ENCODE measurements at places on chromosomes 6 and 20. TPM values are rescaled to one million over a fixed set of nuclear protein-coding genes. Genes with fewer than 3 reads are reported as not detected.

The ATP6V1G2 gene
- polyA plus RNA-seq, result 1.4 TPM

DNA sequence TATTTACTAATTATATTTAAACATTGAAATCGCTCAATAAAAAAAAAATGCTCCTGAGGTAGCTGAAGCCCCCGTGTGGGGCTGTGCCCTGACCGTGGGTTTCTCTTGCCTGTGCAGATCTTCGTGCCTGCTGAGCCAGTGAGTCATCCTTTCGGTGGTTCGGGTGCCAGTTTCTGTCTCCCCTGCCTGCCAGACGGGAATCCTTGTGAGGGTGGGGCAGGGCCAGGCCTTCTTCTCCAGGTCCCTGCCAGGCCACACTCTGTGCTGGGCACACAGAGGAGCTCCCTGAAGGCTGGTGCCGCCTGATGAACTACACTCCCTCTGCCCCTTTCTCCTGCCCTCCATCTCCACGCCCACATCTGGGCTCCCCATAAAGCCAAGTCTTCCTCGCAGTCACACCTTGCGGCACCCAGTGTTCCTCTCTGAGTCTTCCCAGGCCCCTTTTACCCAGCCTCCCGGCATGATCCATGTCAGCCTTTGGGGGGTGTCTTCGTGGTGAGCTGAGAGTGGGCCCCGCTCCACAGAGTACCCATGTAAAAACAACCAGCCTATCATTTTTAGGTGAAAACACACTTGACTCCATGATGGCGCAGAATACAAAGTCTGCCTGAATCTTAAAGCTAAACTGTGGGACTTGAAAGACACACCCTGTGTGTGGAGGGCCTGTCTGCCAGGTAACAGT is 19.3 kb downstream of the FGD2 start:
- no peaks in the 10 kb centered on the region for H3K27me3 ChIP-seq
- no peaks in the 10 kb centered on the region for H3K36me3 ChIP-seq
- H3K27ac ChIP-seq, result no peak overlapping the region
- no peak overlapping the region for H3K4me3 ChIP-seq

The ZNF217 gene
- polyA plus RNA-seq, result 24.0 TPM

GRCh38 chr6:148222846-148223245 is 119.8 kb upstream of the SASH1 start:
- no peaks in the 10 kb centered on the region for H3K36me3 ChIP-seq
- no peak overlapping the region for H3K27ac ChIP-seq
- no peaks in the 10 kb centered on the region for H3K27me3 ChIP-seq
- H3K4me3 ChIP-seq, result no peak overlapping the region
- no peak for DNase-seq
- H3K4me1 ChIP-seq, result no peaks in the 10 kb centered on the region

The DPPA5 gene
- not detected for polyA plus RNA-seq

DNA sequence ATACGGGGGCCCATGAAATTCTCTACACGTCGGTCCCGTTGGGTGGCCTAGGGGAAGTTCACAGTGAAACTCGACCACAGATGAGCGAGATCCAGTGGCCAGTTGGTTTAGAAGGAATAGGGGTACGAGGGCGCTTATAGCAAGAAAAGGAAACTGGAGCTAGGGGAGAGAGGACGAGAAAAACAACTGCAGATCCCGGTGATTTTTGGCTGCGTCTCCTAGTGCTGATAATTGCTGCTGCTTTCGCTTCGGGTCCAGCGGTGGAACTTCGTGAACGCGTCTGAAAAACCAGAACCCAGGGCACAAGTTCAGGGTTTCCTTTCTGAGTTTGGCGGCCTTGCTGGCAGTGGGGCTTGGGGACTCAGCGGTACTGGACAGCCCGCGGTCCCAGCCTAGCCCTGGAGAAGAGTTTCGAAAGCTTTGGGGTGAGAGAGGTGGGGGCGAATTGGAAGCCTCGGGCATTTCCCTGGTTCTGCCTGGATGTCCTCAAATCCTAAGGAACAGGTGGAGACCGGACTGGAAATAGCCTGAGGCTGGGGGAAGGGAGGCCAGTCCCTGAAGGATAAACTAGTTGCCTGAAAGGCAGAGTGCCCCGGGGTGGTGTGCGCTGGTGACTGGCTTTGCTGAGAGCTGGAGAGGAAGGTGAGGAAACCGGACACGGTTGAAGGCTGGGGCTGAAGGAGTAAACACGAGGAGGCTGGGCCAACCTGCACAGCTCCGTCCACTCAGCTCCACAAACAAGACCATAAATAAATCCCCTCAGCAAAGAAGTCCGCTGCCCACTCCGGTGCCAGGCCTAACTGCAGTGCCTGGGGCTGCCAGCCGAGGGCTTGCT is 793 bp downstream of the GMPR start:
- no peak for DNase-seq
- peak overlapping the region; percentile 73 for H3K4me3 ChIP-seq
- H3K4me1 ChIP-seq, result peaks cover 25% of the 10 kb centered on the region
- no peaks in the 10 kb centered on the region for H3K36me3 ChIP-seq
- H3K27me3 ChIP-seq, result no peaks in the 10 kb centered on the region

DNA sequence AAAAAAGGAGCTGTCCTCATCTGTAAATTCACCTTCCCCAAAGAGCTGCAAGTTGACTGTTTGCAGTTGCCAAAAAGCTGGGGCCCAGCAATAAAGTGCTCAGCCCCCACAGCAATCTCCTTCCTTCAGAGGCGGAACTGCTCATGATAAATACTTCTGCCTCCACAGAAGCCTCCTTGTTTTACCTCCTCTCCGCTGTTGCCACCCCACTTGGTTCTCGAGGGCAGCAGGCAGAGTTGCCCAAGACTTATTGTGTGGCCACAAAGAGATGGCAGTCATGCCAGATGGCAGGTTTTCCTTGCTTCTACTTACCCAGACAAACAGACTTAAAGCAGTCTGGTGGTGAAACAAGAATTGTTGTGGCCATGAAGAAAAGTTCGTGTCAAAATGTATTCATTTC is 66.3 kb downstream of the SLX4IP start:
- peaks cover 20% of the 10 kb centered on the region for H3K4me1 ChIP-seq
- H3K27ac ChIP-seq, result peak overlapping the region; percentile 39
- no peaks in the 10 kb centered on the region for H3K27me3 ChIP-seq
- H3K36me3 ChIP-seq, result no peaks in the 10 kb centered on the region
- DNase-seq, result peak; percentile 5

GRCh38 chr6:6220718-6221117 is 99.7 kb downstream of the F13A1 start:
- no peaks in the 10 kb centered on the region for H3K36me3 ChIP-seq
- no peaks in the 10 kb centered on the region for H3K27me3 ChIP-seq
- no peak overlapping the region for H3K4me3 ChIP-seq
- H3K27ac ChIP-seq, result no peak overlapping the region
- DNase-seq, result no peak

The VSX1 gene
- polyA plus RNA-seq, result not detected

The TFAP2D gene
- polyA plus RNA-seq, result 0.16 TPM

- no peak overlapping the region for H3K4me3 ChIP-seq
- no peak overlapping the region for H3K27ac ChIP-seq
- H3K36me3 ChIP-seq, result no peaks in the 10 kb centered on the region
- no peaks in the 10 kb centered on the region for H3K27me3 ChIP-seq
- H3K4me1 ChIP-seq, result no peaks in the 10 kb centered on the region
Measured at GRCh38 chr6:101554231-101554630, 160.7 kb downstream of the GRIK2 start.

- H3K27ac ChIP-seq, result no peak overlapping the region
- H3K36me3 ChIP-seq, result no peaks in the 10 kb centered on the region
- no peak overlapping the region for H3K4me3 ChIP-seq
- no peaks in the 10 kb centered on the region for H3K27me3 ChIP-seq
Measured at GRCh38 chr20:63167026-63167917, 48.7 kb downstream of the YTHDF1 start.

- H3K27me3 ChIP-seq, result no peaks in the 10 kb centered on the region
- no peaks in the 10 kb centered on the region for H3K36me3 ChIP-seq
- H3K4me3 ChIP-seq, result no peak overlapping the region
- no peak for DNase-seq
- no peaks in the 10 kb centered on the region for H3K4me1 ChIP-seq
Measured at GRCh38 chr6:23319582-23319981, 750.2 kb downstream of the HDGFL1 start.

DNA sequence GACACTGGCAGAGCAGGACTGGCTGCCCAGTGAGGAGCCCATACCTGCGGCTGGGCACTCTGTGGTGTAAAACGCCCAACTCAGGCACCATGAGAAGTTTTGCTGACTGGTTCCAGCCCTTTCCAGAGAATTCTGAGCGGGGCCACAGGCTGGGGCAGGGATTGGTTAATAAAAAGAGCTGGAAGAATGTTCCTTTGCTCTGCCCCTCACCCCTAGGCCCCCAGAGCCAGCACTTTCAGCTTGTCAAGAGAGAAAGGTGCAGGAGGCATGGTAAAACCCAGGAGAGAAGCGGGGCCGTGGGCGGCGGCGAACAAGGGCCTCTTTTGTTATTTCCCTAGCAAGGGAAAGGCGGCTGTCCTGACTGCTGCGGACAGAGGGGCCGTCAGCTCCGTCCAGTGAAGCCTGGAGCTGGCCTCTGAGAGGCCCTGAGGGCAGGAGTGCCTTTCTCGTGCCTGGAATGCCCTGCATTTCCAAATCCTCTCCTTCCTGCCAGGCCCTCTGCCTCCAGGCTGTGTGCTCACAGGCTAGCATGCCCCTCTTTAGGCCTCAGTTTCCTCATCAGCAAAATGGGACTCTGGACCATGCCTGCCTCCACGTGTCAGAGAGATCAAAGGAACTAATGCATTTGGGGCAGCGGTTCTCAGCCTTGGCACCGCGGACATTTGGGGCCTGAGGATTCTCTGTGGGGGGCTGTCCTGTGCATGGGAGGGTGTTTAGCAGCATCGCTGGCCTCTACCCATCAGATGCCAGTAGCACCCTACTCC is 12.9 kb downstream of the SLC13A3 start:
- no peaks in the 10 kb centered on the region for H3K36me3 ChIP-seq
- DNase-seq, result no peak
- H3K4me1 ChIP-seq, result no peaks in the 10 kb centered on the region
- H3K27ac ChIP-seq, result no peak overlapping the region

DNA sequence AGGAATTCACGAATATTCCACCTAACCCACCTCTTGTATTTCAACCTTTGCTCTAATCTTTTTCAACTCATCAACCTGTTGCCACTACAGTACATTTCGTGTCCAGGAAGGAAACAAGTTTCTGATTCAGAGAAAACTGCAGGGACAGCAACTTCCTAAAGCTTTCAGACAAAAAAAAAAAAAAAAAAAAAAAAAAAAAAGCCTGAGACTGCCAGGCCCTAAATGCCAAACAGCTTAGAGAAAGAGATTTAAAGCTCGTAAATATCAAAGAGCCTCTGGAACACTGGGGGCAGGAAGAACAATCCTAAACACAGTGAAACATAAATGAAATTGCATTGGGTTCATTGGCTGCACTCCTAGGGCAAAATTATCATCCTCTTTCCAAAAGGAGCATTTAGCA is 411.2 kb upstream of the SPTLC3 start:
- no peaks in the 10 kb centered on the region for H3K27me3 ChIP-seq
- no peaks in the 10 kb centered on the region for H3K4me1 ChIP-seq
- DNase-seq, result no peak
- H3K27ac ChIP-seq, result no peak overlapping the region

DNA sequence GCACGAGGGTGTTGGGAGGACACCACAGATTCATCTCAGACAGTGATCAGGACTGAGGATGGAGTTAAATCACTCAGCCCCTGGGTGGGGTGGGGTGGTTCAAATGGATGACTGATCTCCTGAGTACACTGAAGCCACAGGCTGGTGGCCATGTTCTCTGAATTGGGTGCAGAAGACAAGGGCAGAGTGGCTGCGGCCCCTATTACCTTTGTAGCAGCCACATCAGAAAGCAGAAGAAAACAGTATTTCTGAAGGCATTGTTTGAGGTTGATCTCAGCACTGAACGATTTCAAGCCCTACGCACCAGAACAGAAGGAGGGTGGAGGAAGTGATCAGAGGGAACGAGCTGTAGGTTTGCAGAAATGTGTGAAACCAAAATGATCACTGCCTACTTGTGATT is 71.6 kb downstream of the SH3BGRL2 start:
- H3K4me1 ChIP-seq, result no peaks in the 10 kb centered on the region
- H3K4me3 ChIP-seq, result no peak overlapping the region
- peak; percentile 44 for DNase-seq
- no peaks in the 10 kb centered on the region for H3K36me3 ChIP-seq

DNA sequence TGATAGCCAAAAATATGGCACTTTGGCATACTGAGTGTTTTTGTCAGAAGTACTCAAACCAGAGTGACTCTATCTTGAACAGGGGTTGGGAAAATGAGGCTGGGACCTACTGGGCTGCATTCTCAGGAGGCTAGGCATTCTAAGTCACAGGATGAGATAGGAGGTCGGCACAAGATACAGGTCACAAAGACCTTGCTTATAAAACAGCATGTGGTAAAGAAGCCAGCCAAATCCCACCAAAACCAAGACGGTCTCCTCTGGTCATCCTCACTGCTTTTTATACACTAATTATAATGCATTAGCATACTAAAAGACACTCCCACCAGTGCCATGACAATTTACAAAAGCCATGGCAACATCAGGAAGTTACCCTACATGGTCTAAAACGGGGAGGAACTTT is 985.1 kb downstream of the HACE1 start:
- H3K4me1 ChIP-seq, result no peaks in the 10 kb centered on the region
- H3K27ac ChIP-seq, result no peak overlapping the region
- H3K4me3 ChIP-seq, result no peak overlapping the region
- no peak for DNase-seq
- H3K27me3 ChIP-seq, result no peaks in the 10 kb centered on the region

GRCh38 chr6:67736816-67737215 is 898.3 kb upstream of the ADGRB3 start:
- no peaks in the 10 kb centered on the region for H3K4me1 ChIP-seq
- H3K27me3 ChIP-seq, result no peaks in the 10 kb centered on the region
- H3K4me3 ChIP-seq, result no peak overlapping the region
- H3K36me3 ChIP-seq, result no peaks in the 10 kb centered on the region
- H3K27ac ChIP-seq, result no peak overlapping the region
- no peak for DNase-seq

The BEND3 gene
- 0.38 TPM for polyA plus RNA-seq

The SLC24A3 gene
- not detected for polyA plus RNA-seq

DNA sequence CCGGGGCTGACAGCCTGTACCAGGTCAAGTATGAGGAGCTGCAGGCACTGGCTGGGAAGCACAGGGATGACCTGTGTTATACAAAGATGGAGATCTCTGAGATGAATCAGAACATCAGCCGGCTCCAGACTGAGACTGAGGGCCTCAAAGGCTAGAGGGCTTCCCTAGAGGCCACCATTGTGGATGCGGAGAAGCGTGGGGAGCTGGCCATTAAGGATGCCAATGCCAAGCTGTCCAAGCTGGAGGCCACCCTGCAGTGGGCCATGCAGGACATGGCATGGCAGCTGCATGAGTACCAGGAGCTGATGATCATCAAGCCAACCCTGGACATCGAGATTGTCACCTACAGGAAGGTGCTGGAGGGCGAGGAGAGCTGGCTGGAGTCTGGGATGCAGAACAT is 46.8 kb downstream of the KIAA0319 start:
- H3K4me3 ChIP-seq, result no peak overlapping the region
- no peaks in the 10 kb centered on the region for H3K4me1 ChIP-seq
- H3K27me3 ChIP-seq, result no peaks in the 10 kb centered on the region
- H3K36me3 ChIP-seq, result no peaks in the 10 kb centered on the region
- no peak for DNase-seq

The NT5E gene
- polyA plus RNA-seq, result 32.7 TPM

GRCh38 chr6:26592649-26593048 is 4.1 kb upstream of the ABT1 start:
- H3K4me1 ChIP-seq, result peaks cover 9% of the 10 kb centered on the region
- no peak overlapping the region for H3K4me3 ChIP-seq

- H3K4me1 ChIP-seq, result no peaks in the 10 kb centered on the region
- no peak overlapping the region for H3K4me3 ChIP-seq
- no peaks in the 10 kb centered on the region for H3K27me3 ChIP-seq
Measured at GRCh38 chr20:5864873-5865587, 85.3 kb downstream of the TRMT6 start.

Measured in CD8-positive, alpha-beta memory T cell (primary cell).